Esophagus muscularis mucosa (tissue), 4 donors: ENCODE measurements at places on chromosomes 2 and 18.

DNA sequence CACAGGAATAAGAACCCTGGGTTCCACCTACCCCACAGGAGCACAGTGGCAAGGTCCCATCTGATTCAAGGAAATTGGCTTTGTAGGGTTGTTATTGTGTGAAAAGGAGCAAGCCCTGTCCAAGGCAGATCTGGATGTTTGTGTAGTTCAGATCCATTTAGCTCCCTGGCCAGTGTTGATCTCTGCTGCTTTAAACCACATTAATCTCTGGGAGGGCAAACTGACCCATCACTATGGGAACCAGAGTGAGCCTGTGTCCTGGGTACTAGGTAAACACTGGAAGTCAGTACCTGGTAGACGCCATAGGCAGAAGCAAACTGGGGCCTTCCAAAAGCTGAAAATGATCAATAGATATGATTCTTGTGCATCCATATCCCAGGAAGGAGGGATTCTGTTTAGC lies 271.5 kb upstream of the EPAS1 start:
- H3K4me1 ChIP-seq: peaks cover 13% of the 10 kb centered on the region
- H3K36me3 ChIP-seq: no peaks in the 10 kb centered on the region
- no peak for DNase-seq
- no peak overlapping the region for H3K27ac ChIP-seq

- H3K4me3 ChIP-seq: no peak overlapping the region
- H3K4me1 ChIP-seq: no peaks in the 10 kb centered on the region
- no peak overlapping the region for H3K27ac ChIP-seq
- no peaks in the 10 kb centered on the region for H3K27me3 ChIP-seq
- no peak for DNase-seq
Observed at GRCh38 chr2:57947398-57947797, 99.2 kb upstream of the VRK2 start.

- H3K27ac ChIP-seq: no peak overlapping the region
- H3K27me3 ChIP-seq: no peaks in the 10 kb centered on the region
- no peaks in the 10 kb centered on the region for H3K36me3 ChIP-seq
- H3K4me1 ChIP-seq: no peaks in the 10 kb centered on the region
- no peak overlapping the region for H3K4me3 ChIP-seq
Observed at GRCh38 chr18:53509886-53510285, 714.6 kb downstream of the MBD2 start.

- no peak overlapping the region for H3K4me3 ChIP-seq
- H3K27me3 ChIP-seq: no peaks in the 10 kb centered on the region
Observed at GRCh38 chr2:237594514-237594871, 4.0 kb upstream of the RAB17 start.

DNA sequence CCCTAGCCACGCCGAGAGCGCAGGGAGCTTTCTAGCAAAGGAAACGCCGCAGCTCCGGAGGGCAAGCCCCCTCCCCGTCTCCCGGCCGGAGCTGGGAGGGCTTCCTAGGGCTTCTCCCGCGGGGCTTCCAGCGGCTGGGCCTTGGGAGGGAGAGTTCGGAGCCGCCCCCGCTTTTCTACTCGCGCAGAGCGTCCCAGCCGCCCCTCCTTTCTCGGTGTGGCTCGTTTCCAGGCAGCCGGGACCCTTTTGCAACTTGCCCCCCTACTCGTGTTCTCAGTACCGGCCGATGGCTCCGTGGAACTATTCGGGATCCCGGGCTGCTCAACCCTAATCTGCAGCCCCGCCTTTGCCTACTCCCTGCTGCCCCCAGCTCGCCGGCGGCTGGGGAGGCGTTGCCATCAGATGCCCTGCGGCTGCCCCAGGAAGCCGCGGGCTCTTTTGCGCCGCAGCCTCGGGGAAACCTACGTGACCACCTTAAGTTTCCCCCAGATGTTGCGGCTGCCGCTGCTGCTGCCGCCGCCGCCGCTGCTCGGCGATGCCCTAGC lies 1.5 kb upstream of the NR4A2 start:
- H3K36me3 ChIP-seq: peaks cover 8% of the 10 kb centered on the region
- DNase-seq: no peak
- H3K27me3 ChIP-seq: no peaks in the 10 kb centered on the region
- H3K4me3 ChIP-seq: peak overlapping the region; percentile 78
